Stimulated activated CD4-positive, alpha-beta T cell treated with anti-CD3 and anti-CD28 coated beads, Interleukin-1b, Interleukin-23, amount 100 ng/mL, for 4 hours (primary cell): ENCODE measurements at places on chromosomes 16 and 17.
A peak's percentile ranks its signal among the peaks of the same experiment; 100 is the strongest.

- DNase-seq = peak; percentile 26
Observed at GRCh38 chr17:42276609-42277341, 584 bp upstream of the STAT5B start.

DNA sequence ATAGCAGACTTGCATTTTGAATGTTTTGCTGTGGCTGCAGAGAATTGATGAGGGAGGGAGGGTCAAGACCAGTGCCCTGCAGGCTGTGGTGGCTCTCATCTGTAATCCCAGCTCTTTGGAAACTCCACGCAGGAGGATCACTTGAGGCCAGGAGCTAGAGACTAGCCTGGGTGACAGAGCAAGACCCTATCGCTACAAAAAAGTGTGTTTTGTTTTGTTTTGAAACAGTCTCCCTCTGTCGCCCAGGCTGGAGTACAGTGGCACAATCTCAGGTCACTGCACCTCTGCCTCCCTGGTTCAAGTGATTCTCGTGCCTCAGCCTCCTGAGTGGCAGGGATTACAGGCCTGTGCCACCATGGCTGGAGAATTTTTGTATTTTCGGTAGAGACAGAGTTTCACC is 1.9 kb upstream of the UBE2G1 start:
- DNase-seq = no peak

- DNase-seq = no peak
Observed at GRCh38 chr16:7438601-7439000, 106.0 kb downstream of the RBFOX1 start.

DNA sequence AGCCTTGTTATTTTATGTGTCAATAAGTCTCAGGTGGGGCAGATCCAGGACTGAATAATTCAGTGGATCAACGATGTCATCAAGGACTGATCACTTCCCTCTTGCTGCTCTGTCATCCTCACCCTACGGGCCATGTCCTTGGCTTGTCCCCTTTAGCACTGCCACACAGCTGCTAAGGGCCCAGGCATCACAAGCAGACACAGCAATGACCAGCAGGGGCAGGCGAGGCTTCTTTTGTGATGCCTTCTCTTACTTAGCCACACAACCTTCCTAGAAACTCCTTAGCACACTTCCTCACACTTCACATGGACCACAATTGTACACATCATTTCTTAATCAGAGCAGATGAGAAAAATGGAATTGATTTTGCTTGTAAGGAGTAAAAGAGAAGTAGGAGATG is 356.3 kb upstream of the SOX9 start:
- no peak for DNase-seq

DNA sequence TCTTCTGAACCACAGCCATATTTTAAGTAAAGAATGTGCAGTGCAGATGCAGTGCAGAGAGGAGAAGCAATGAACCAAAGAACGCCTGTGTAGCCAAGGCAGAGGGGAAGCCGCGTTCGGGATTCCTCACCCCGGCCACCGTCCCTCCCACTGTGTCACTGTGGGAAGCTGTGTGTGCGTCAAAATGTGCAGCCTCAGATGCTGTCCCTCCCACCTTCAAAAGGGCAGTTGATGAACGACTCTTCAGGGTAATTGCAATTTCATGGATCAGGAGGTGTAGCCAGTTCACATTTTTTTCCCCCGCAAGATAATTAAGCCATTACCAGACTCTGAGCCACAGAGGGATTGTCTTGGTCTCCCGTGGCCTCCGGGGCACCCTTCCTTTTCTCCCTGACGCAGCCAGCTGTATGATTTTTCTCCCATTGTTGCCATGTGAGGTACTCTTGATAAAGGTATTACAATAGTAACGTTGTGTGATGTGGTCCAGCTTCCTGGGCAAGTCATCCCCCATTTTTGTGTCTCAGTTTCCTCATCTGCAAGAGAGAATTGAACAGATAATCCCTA is 190.0 kb downstream of the FOXL1 start:
- DNase-seq = no peak

- DNase-seq = peak; percentile 73
Observed at GRCh38 chr17:28854457-28855335, at the start of gene ERAL1. TSS of gene ERAL1 (plus strand) at chr17:28855016. CDS start at chr17:28855035, 19 bp downstream.

DNA sequence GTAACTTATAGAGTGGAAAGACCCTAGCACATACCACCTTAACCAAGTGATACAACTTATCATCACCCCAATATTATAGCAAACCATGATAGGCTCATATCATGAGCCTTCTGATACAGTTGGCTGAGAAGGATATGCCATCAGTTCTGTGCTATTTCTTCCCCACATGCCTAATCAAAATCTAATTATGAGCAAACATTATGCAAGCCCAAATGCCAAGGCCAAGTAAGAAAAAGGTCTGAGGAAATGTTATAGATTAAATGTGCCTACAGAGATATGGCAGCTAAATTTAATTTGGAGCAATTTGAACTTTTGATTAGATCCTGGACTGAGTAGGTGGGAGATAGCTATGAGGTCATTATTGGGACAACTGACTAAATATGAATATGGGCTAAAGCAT is 225.9 kb upstream of the PMFBP1 start:
- no peak for DNase-seq

DNA sequence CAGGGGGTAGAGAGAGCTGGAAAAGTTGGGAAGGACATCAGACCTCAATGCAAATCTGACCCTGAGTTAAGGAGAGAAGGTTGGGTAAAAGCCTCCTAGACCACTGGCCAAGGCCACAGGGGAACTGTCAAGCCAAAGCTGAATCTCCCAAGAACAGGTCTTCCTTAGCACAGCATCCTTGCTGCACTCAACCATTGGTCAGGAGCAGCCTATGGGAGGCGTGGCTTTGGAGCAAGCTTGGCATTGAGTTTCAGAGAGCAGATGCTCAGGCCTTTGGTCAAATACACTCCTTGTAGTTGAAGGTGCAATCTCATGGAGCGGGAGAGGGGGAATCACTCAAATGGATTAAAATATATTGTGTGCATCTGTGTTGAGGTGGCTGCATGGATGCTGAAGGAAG is 21.8 kb downstream of the SOX9 start:
- no peak for DNase-seq

GRCh38 chr16:454397-454940 is 29.0 kb downstream of the RAB11FIP3 start:
- DNase-seq = no peak

DNA sequence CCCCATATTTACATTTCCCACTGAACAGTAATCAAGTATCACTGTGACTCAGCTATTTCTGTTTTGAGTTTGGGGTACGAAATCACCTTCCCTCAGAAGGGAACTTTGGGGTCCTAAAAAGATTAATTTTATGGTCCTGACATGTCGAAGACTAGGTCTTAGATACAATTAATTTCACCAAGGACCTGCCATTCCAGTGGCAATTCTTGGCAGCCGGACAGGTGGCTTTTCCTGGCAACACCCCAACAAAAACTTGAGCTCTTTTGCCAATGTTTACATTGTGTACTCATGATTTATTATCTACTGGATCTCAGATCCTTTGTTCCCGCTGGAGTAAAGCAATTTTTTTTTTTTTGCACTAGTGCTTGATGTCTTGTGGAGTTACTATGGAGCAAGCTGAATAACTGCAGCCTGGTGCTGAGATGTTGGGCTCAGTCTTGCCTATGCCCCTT is 14.4 kb downstream of the SLFN5 start:
- DNase-seq = no peak

- DNase-seq = no peak
Observed at GRCh38 chr16:50393858-50394802, 25.3 kb upstream of the BRD7 start.

DNA sequence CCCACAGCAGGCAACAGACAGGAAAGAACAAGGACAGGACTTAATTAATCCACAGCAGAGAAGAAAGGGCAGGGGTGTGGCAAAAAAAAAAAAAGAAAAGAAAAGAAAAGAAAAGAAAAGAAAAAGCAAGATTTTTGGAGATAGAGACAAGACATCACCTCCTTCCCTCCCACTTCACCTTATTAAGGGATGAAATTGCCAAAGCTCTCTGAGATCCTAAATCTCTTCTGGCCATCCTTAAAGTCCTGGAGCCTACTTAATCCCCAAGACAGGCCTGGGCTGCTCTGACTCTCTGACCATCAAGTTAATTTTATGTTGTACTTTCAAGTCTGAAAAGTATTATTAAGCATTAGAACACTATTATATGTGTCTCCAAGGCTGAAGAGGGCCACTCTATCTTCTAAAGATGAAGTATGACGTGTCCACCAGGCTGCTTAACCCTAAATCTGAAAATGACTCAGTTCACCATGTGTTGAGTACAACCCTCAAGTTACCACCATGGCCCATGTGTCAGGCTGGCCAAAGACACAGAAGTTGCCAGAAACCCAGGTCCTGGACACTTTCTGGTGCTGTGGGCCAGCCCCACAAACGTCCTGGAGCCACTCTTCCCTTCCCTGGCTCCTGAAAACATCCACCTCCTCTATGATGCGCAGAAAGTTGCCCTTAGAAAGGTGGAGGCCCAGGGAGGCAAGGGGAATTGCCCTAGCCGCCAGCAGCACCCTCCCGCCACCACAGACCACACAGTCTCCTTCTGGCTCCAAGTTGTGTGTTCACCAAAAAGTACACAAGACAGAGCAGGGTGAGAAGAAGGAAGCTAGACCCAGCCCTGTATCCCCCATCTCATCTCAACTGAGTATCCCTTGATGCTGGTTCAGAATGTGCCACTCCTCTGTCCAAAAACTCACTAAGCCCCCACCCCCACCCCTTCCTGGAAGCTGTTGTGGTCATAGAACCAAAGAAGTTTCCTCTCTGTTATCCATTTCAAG is 2.7 kb downstream of the SOCS1 start:
- DNase-seq = no peak

GRCh38 chr17:66276328-66276937 is 26.0 kb upstream of the PRKCA start:
- no peak for DNase-seq

GRCh38 chr16:81626181-81626674 is 152.9 kb upstream of the PLCG2 start:
- no peak for DNase-seq

GRCh38 chr16:56637814-56638750 is at the start of gene MT1A:
TSS of gene MT1A (plus strand) at chr16:56638666. CDS start at chr16:56638739, 73 bp downstream.
- DNase-seq = no peak

GRCh38 chr16:89495121-89495520 is 4.8 kb upstream of the ANKRD11 start:
- DNase-seq = no peak

DNA sequence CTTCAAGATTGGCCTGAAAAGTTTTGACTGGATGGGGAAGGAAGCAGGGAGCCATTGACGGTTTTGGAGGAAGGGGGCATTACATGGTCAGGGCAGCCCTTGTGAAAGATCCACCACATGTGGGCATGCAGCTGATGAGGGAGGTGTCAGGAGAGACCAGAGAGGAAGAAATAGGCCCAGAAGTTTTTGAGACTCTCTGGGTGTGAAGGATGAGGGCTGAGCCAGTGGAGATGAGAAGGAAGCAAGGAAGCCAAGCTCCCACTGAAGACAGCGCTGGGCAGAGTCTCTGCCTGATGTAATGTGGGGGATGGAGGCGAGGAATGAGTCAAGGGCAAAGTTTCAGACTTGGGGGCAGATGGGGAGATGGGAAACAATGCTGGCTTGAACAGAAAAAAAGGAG is 530 bp downstream of the CCL17 start:
- DNase-seq = no peak

DNA sequence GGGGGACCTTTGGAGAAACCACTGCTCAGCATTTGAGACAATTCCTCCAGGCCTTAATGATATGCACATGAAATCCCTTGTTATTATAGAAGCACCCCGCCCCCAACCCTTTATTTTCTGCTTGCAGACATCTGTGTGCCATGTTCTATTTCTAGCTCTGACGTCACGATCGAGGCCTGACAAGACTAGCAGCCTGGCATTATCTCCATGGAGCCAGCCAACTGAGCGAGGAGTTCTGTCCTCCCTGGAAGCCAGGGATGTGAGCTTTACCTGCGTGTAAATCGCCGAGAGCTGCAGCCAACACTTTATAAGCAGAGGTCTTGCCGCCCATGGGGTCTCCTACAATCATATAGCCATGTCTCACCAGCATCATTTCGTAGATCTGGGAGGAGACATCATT is 116.9 kb downstream of the DNAH3 start:
- no peak for DNase-seq

GRCh38 chr16:3864562-3864961 is 16.0 kb downstream of the CREBBP start:
- no peak for DNase-seq

DNA sequence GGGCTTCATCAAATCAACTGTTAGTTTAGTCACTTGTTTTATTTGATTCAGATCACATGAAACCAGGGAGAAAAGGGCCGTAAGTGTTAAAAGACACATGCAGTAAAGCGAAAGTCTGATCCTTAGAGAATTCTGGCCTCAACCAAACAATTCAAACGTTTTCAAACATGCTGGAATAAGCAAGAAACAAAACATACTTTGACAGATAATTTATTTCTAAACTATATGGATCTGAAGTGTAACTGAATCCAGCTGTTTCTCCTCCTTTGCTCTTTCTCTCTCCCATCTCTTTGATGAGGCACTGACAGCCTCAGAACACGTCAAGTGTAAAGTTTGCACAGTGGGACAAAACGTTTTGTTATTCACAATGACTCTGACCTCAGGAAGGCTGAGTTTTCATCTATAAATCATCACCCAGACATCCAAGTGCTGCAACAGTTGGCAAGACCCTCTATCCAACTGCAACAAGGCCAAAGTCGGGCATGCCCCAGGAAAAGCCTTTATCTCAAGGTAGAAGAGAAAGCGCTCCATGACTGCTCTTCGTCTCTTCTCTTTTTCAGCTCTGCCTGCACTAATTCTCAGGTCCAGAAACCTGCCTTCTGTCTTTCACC is 267.1 kb upstream of the MYOCD start:
- DNase-seq = no peak

- no peak for DNase-seq
Observed at GRCh38 chr16:49332589-49333258, 40.9 kb upstream of the C16orf78 start.

DNA sequence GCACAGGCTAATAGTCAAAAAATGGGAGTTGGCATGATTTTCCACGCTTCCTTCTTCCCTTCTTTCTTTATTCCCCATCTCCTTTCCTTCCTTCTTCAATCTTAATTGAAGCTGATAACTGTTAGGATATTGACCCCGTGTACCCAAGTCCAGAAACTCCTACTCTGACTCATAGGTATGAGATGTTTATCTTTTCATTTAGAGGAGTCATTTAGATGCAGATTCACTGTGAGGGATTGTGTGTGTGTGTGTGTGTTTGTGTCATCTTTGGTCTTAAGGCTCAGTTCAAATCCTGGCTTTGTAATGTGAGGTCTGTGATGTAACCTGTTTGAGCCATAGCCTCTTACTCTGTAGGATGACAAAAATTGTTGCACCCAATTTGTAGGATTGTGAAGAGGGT is 332.0 kb upstream of the MAF start:
- no peak for DNase-seq

- DNase-seq = no peak
Observed at GRCh38 chr16:7351610-7352510, 19.2 kb downstream of the RBFOX1 start.
